Ascending aorta (tissue), 2 donors: ENCODE measurements at places on chromosomes 11 and 22. TPM values are rescaled to one million over a fixed set of nuclear protein-coding genes. Genes with fewer than 3 reads are reported as not detected.

INPP5J gene
- 1.3 TPM for total RNA-seq

DNA sequence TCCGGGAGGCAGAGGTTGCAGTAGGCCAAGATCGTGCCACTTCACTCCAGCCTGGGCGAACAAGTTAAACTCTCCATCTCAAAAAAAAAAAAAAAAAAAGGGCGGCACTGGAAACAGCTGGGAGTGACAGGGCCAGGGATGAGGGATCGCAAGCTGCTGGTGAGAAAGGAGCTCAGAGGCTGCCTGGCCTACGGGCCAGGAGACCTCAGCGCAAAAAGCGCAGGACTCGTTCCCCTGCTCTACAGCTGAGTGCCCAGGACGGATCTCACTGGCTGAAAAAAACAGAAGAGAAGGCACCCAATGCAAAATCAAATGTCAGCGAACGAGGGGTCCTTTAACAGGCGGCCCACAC lies 650 bp upstream of the NUP50 start:
- H3K4me1 ChIP-seq = no peaks in the 10 kb centered on the region
- no peak for DNase-seq
- peak overlapping the region; percentile 100 for H3K4me3 ChIP-seq
- peak overlapping the region; percentile 81 for H3K27ac ChIP-seq

DNA sequence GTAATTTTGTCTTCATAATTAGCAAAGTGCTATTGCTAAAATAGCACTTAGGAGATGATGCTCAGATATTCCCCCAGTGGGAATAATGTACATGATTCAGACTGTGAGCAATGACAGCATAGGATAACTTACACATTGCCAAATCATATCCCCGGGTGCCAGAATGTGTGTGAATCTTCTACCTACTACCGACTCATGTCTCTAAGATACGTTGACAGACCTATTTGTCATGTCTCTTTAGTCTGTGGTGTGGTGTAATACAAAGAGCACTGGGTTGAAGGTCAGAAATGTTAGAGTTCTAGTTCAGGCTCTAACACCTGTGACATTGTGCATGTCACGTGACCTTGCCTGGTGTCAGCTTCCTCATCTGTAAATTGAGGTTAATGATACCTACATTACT lies 31.0 kb upstream of the PICALM start:
- no peak for DNase-seq
- H3K36me3 ChIP-seq = no peaks in the 10 kb centered on the region
- H3K4me3 ChIP-seq = no peak overlapping the region
- H3K4me1 ChIP-seq = no peaks in the 10 kb centered on the region

GRCh38 chr11:21475276-21475675 lies 717.6 kb upstream of the ANO5 start:
- no peak overlapping the region for H3K4me3 ChIP-seq
- no peak overlapping the region for H3K27ac ChIP-seq
- no peak for DNase-seq
- H3K27me3 ChIP-seq = no peaks in the 10 kb centered on the region

DNA sequence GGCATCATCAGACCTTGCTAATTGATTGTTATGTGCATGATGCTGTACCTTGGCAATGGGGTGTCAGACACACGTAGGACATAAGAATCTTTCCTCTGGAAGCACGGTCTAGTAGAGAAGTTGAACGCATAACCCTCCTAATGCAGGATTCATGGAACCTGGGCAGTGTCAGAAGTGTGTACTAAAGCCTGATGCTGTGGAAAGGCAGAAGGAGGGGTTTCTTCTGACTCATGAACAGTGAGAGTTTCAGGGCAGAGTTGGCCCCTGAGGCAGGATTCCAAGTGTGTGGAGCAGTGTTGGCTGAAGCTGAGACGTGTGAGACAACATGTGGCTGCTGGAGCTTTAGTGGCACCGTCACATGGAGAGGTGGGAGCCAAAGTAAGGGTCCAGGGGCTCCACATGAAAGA lies 3.5 kb downstream of the PANX1 start:
- H3K36me3 ChIP-seq = no peaks in the 10 kb centered on the region
- H3K4me3 ChIP-seq = no peak overlapping the region
- H3K27me3 ChIP-seq = no peaks in the 10 kb centered on the region

OR52A1 gene
- total RNA-seq = not detected

GRCh38 chr11:104061853-104062521 lies 25.5 kb downstream of the DDI1 start:
- DNase-seq = no peak
- H3K27ac ChIP-seq = no peak overlapping the region
- no peaks in the 10 kb centered on the region for H3K4me1 ChIP-seq
- H3K36me3 ChIP-seq = no peaks in the 10 kb centered on the region

GRCh38 chr11:32439501-32440210 lies 4.3 kb upstream of the WT1 start:
- H3K27ac ChIP-seq = no peak overlapping the region
- peaks cover 2% of the 10 kb centered on the region for H3K4me1 ChIP-seq
- no peaks in the 10 kb centered on the region for H3K36me3 ChIP-seq
- DNase-seq = no peak

GRCh38 chr22:48827268-48827846 lies 1000.3 kb downstream of the BRD1 start:
- no peaks in the 10 kb centered on the region for H3K4me1 ChIP-seq
- H3K4me3 ChIP-seq = no peak overlapping the region
- DNase-seq = no peak
- no peaks in the 10 kb centered on the region for H3K27me3 ChIP-seq
- no peaks in the 10 kb centered on the region for H3K36me3 ChIP-seq
- no peak overlapping the region for H3K27ac ChIP-seq

RTN4RL2 gene
- total RNA-seq = 0.64 TPM

DNA sequence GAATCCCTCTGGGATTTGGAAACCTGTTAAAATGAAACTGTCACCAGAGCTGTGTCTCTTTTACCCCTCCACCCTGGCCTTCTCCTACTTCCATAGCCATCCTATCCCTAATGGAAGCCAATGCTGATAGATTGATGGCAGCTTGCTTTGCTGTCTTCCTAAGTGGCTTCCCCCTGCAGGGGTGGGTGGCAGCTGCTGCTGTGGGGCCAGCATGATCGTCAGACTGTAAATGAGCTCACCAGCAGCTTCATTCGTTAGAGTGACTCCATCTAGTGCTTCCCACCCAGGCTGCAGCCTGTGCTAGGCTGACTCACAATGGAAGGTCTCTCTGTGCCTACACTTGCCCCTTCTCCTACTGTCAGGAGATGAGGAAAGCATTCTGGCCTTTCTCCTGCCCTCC lies 311.0 kb downstream of the BUD13 start:
- no peaks in the 10 kb centered on the region for H3K36me3 ChIP-seq
- no peaks in the 10 kb centered on the region for H3K27me3 ChIP-seq
- H3K4me1 ChIP-seq = no peaks in the 10 kb centered on the region
- no peak overlapping the region for H3K4me3 ChIP-seq

OR5A1 gene
- not detected for total RNA-seq

DNA sequence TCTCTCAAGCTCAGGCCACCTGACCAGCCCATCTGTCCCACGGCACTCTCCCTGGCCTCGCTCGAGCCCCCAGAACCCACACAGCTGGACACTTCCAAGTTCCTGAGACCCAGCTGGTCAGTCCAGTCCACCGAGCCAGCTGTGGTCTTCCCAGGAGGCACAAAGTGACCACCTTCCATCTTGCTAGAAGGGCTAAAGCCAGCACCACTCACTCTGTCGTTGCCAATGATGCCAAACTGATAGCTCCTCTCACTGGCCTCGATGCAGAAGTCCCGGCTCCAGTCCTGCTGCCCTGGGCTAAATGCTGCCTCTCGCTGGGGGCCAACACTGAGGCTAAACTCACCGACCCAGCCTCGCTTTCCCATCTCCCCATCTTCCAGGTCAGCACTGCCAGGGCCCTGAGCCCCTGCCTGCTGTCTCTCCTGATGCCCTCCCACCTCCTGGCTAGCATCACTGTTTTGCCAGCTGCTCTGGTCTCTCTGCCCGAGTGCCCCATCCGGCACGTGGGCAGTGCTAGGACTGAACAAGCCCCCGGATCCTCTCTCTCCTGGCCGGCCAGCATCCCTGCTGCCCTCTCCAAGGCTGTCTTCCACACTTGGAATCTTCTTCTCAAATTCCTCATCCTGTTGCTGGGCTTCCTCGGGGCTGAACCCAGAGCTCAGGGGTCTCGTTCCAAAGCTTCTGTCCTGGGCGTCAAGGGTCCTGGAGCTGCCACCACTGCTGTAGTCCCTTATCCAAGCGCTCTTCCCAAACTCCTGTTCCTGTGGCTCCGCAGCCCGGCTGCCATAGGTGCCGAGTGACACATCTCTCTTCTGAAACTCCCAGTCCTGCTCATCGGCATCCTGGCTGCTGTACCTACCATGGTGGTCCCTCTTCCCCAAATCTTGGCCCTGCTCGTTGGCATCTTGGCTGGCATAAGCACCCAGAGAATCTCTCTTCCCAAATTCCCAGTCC lies 15.4 kb downstream of the TNKS1BP1 start:
- no peaks in the 10 kb centered on the region for H3K27me3 ChIP-seq
- peak overlapping the region; percentile 95 for H3K27ac ChIP-seq
- H3K4me1 ChIP-seq = peaks cover 13% of the 10 kb centered on the region
- DNase-seq = no peak

OR2AT4 gene
- not detected for total RNA-seq

GRCh38 chr22:48849963-48850657 lies 977.6 kb downstream of the BRD1 start:
- peak; percentile 40 for DNase-seq
- H3K4me1 ChIP-seq = no peaks in the 10 kb centered on the region
- no peaks in the 10 kb centered on the region for H3K27me3 ChIP-seq
- no peak overlapping the region for H3K4me3 ChIP-seq

GRCh38 chr11:2789791-2790567 lies 90.2 kb upstream of the KCNQ1OT1 start:
- DNase-seq = peak; percentile 1
- no peak overlapping the region for H3K27ac ChIP-seq
- H3K27me3 ChIP-seq = no peaks in the 10 kb centered on the region
- no peaks in the 10 kb centered on the region for H3K4me1 ChIP-seq
- no peak overlapping the region for H3K4me3 ChIP-seq

HTR3A gene
- total RNA-seq = not detected

- H3K27me3 ChIP-seq = no peaks in the 10 kb centered on the region
- DNase-seq = no peak
- H3K4me1 ChIP-seq = no peaks in the 10 kb centered on the region
- no peaks in the 10 kb centered on the region for H3K36me3 ChIP-seq
Measured at GRCh38 chr11:114738954-114739353, 60.6 kb downstream of the NXPE2 start.

TUB gene
- 12.9 TPM for total RNA-seq

LDHAL6A gene
- not detected for total RNA-seq

GRCh38 chr11:64809781-64810241 lies 540 bp downstream of the MEN1 start:
- H3K27ac ChIP-seq = peak overlapping the region; percentile 61
- peaks cover 8% of the 10 kb centered on the region for H3K36me3 ChIP-seq
- H3K4me3 ChIP-seq = peak overlapping the region; percentile 87

DNA sequence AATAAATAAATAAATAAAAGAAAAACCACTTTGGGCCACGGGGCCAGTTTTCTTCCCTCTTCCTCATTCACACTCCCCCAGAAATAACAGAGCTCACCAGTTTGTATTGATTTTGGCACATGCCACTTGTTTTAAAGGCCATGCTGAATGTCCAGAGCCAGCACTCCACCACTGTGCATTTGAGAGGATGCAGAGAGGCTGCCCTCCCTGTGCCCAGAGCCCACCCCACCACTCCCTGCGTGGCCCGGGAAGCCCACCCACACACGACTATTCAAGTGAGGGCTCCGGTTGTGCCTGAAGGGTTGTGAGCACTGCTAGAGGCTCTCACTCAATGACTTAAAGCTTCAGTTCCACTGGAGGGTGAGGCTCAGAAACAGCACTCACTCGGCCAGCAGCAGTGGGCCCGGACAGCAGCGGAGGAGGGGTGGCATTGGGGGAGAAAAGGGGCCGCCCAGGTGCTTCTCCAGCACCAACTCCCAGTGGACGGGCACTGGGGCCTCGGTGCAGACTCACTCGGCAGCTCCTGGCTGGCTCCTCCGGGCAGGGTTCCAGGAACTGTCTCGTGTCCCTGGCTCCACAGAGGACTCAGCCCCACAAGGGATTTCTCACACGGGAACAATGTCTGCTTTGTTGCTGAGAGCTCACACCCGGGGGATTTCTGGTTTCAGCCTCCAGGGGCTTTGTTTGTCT lies 112.7 kb downstream of the SHANK2 start:
- no peaks in the 10 kb centered on the region for H3K36me3 ChIP-seq
- no peaks in the 10 kb centered on the region for H3K27me3 ChIP-seq
- no peak for DNase-seq
- peaks cover 2% of the 10 kb centered on the region for H3K4me1 ChIP-seq
